Mammary epithelial cell (primary cell): ENCODE measurements at places on chromosomes 16 and 17. TPM values are rescaled to one million over a fixed set of nuclear protein-coding genes. Genes with fewer than 3 reads are reported as not detected.

DNA sequence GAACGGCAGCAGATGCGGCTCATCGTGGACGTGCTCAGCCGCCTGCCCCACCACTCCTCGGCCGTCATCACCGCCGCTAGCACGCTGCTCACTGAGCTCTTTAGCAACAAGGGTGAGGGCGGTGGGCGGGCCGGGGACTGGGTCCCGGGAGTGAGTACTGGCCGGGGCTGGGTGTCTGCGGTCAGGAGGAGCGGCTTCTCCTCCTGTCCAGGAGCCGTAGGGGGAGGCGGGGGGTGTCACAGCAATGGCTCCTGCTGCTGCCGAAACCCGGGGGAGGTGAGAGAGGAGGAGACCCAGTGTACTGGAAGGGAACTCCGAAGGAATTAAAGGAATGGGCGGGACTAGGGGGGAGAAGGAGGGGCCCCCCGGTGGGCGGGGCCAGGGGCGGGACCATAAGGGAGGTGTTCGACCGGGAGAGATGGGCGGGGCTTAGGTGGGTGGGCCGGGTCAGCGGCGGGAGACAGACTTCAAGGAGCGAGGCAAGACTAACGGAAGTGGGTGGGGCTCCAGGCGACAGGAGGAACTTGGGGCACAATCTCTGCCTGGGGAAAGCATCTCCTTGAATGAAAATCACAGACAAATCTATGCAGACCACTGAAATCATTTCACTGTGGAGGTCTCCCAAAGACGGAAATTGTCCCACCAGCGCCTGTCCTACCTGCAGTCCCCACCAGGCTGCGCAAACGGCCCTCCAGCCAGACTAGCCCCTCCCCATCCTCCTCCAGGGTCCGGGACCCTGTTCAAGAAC, 2.4 kb downstream of the NAGS start:
- DNase-seq, result peak; percentile 97

DNA sequence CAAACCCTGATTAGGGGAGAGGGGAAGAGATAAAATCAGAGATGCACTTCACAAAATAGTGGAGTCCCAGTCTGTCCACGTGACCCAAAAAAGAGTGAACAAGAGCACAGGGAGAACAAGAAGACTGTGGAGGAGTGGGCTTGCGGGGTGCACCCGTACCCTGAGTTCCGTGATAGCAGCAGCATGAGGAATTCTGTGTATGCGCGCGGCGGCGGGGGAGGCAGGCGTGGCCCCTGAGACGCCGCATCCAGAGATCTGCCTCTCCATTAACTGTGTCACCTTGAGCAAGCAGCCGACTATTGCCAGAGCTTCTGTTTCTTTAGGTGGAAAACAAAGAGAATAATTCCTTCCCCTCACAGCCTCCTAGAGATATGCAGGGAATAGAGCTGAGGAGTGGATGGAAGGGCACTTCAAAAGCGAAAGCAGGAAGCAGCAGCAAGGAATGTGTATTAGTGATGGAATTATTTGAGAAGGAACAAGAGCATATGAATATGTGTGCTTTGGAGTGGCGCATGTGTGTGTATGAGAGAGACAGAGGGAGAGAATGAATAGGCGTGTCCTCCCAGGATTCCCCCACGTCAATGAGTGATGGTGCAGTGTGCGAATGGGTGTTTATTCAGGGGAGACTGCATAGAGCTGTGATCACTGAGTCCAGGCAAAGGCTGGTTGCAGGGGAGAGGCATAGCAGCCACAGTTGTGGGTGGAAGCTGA, 10.4 kb upstream of the SOX9 start:
- DNase-seq, result peak; percentile 50

- DNase-seq, result no peak
Observed at GRCh38 chr16:67399749-67400704, 6.7 kb upstream of the TPPP3 start.

GRCh38 chr16:10126686-10127085, 55.5 kb downstream of the GRIN2A start:
- DNase-seq, result peak; percentile 88

DNA sequence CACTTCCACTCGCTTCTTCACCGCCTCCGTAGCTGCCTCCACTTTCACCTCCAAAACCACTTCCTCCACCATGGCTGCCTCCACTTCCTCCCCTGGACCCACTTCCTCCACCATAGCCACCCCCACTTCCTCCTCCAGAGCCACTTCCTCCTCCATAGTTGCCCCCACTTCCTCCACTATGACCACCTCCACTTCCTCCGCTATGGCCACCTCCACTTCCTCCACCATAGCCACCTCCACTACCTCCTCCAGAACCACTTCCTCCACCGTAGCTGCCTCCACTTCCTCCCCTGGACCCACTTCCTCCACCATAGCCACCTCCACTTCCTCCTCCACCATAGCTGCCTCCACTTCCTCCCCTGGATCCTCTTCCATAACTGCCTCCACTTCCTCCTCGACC, 4.5 kb downstream of the KRT9 start:
- DNase-seq, result no peak

GRCh38 chr16:70418274-70418992, 20.5 kb downstream of the ST3GAL2 start:
- DNase-seq, result no peak

GRCh38 chr16:67198238-67198734, 645 bp upstream of the ELMO3 start:
- peak; percentile 70 for DNase-seq

GRCh38 chr17:3951003-3951402, 13.2 kb downstream of the ATP2A3 start:
- DNase-seq, result no peak

- peak; percentile 98 for DNase-seq
Observed at GRCh38 chr17:71071837-71072236, 902.5 kb downstream of the KCNJ2 start.

- DNase-seq, result peak; percentile 29
Observed at GRCh38 chr17:39400547-39401411, 647 bp downstream of the FBXL20 start.

DNA sequence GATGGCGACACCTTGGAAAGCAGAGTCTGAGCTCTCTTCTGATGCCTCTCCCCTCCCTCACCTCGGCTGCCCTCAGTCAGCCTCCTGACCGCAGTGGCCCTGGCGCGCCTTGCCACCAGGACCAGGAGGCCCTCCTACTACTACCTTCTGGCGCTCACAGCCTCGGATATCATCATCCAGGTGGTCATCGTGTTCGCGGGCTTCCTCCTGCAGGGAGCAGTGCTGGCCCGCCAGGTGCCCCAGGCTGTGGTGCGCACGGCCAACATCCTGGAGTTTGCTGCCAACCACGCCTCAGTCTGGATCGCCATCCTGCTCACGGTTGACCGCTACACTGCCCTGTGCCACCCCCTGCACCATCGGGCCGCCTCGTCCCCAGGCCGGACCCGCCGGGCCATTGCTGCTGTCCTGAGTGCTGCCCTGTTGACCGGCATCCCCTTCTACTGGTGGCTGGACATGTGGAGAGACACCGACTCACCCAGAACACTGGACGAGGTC, 4.4 kb downstream of the GPR142 start:
- DNase-seq, result no peak

- DNase-seq, result no peak
Observed at GRCh38 chr16:25563700-25564099, 128.1 kb upstream of the HS3ST4 start.

NOG gene
- polyA plus RNA-seq, result 3.6 TPM

CLEC18C gene
- polyA plus RNA-seq, result not detected

EVPLL gene
- polyA plus RNA-seq, result not detected
